ENCODE measurements at places on chromosomes 3 and 15. TPM values are rescaled to one million over a fixed set of nuclear protein-coding genes. Genes with fewer than 3 reads are reported as not detected.
A peak's percentile ranks its signal among the peaks of the same experiment; 100 is the strongest.

DNA sequence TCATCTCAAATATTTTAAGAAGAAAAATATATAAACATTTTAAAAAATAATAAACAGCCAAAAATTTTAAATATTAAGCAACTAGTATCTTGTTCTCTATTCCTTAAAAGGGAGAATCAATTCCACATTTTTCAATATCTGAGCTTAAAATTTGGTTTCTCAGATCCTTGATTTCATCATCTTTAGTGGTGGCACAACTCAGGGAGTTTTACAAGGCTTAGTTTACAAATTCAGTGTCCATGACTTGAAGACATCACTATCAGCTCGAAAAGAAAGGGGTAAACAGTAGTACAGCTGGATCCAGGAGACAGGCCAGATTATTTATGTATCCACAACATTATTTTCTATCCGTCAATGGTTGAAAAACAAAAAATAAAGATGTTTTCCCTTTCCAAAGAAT, 11.6 kb downstream of the IGF2BP2 start:
- DNase-seq = no peak

GRCh38 chr3:188306435-188307005, 152.6 kb downstream of the LPP start:
- no peak for DNase-seq

DNA sequence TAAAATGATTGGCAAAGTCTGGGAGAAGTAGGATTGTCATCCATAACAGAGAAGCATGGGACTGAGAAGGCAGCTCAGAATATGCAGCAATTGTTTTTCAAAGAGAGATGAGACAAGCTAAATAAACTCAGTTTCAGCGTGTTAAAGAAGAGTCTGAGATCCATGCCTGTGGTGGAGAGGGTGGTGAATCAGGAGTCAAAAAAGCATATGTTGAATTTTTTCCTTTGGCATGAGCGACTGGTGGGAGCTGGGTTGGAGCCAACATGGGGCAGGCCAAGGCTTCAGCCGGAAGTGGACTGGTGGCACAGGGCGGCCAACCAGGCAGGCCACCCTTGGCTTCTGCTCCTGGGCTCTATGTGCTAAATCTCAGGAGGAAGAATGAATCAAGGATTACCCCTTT, 102.0 kb downstream of the SST start:
- peak; percentile 45 for DNase-seq

DNA sequence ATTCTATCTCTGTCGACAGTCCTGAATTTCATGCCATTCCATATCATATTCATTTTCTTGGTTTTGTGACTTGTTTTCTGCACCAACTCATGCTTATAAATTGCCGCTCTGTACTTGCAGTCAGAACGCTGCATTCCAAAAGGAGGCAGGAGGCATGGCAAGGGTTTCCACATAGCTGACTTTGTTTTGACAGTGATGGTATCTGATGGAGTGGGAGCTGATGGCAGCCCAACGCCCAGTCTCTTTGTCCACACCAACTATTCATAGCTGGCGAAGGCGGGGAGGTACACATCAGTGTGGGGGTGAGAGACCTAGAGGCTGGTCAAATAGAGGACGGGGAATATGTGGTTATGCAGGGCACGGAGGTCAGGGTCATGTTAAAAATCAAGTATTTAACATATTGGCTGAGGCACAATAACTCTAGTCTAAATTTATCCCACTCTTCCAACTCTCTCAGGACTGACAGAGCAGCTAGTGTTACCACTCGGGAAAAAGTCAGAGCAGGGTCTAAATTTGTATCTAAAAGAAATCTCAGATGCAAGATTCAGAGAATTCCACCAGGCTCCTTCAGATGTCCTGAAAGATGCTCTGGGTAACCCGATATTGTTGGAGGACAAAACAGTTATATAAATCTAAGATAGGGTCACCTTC, 67.8 kb upstream of the ATP13A3 start:
- no peak for DNase-seq

GRCh38 chr15:37777006-37777405, 157.4 kb upstream of the TMCO5A start:
- no peak for DNase-seq

DNA sequence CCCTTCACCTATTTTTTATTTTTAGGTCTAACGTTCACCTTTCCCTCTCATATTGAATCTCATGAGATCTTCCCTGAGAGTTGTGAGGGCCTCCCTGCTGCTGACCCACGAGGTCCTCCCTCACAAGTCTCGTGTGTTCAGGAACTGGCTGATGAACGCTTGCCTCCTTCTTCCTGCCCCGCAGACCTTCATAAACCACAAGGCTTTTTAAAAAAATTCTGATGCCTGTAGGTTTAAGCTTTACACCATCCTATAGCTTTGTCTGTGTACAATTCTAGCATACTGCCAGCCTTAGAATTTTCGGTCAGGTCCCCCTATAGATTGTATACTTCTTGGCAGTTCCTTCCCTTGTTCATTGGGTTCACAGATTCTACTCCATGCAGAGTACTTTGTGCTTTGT, 50.5 kb downstream of the CHST2 start:
- no peak for DNase-seq

DNA sequence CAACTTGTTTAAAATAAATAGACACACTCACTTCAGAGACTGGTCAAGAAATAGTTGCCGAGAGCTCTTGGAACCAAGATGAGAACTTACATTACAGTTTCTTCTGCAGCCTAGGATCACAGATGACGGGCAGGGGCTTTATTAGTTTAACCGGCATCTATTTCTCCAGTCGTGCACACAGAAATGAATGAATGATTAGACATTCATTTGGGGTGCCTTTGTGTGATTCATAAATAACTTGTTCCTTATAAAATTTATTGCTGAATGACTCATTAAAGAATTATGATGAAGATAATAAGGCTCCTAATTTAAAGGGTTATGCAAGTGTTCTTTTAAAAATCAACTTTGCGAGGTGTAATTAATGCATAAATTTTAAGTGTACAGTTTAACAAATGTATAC, 20.8 kb downstream of the NFKBIZ start:
- peak; percentile 54 for DNase-seq

DNA sequence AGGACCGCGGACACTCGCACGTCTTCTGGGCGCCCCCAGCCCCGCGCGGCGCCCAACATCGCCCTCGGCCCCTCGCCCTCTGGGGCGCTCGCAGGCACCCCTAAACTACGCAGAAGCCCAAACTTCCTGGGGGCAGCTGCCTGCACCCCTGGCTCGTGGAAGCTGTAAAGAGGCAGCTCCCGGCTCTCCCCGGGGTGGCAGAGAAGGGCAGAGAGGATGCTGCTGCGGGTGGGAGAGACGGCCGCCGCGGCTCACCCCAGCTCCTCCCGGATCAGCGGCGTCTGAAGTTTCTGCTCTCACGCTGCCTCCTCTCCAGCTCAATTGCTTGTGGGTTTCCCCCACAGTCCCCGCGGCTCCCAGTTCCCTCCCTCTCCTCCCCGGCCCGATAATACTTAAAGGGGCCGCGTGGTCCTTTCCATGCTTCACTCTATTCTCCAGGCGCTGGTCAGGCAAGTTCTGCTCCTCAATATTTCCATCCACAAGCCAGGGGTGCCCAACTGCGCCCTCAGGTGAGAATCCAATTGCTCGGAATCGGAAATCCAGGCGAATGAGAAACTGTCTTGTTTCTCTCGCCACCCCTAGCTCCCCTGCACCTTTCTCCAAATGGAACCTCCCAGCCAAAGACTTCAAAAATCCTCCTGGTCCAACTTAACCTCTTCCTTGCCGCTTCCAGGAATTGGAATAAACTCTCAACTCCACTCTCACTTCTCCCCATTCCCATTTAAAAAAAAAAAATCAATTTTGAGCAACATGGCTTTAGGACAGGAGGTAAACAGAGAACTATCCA, 748.5 kb downstream of the ROBO1 start:
- DNase-seq = peak; percentile 87

DNA sequence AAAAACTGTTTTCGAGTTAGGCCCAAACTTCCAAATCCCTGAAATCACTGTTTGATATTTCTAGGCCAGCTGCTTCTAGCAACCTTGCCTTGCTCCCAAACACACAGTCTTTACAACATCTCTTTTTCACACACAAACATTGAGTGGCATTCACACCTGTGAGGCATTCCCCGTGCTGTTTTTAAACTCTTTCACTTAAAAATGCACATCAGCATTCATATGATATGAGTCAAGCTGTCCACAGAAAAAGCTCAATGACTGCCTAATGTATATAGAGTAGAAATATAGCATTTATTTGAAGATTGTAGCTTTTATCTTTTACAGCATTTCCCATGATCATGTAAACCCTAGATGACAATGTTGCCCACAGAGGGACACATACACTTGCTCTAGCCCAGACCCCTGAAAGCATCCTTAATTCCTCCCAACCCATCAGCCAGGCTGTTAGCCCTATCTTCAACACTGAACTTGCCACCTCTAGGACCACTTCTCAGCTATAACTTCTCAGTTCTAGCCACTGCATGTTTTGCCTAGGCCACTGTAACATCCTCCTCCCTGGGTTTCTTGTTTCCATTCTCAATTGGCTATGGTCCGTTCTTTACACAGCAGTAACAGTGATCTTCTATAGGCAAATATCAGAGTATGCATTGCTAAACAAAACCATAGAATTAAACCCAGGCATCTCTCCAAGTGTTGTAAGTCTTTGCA, 782.6 kb downstream of the DIPK2A start:
- no peak for DNase-seq

MUSTN1 gene
- 0.22 TPM for total RNA-seq

SH3GL3 gene
- total RNA-seq = not detected

P3H2 gene
- total RNA-seq = 30.3 TPM

GOLGA8N gene
- 0.50 TPM for total RNA-seq

TF gene
- total RNA-seq = 1.7 TPM

CHAC1 gene
- total RNA-seq = 4.7 TPM

LTF gene
- total RNA-seq = not detected
